ENCODE measurements at places on chromosomes 3 and 15.

- no peak for DNase-seq
Observed at GRCh38 chr15:57718309-57718708, 11.8 kb downstream of the POLR2M start.

GRCh38 chr15:61989667-61990066 lies 70.6 kb downstream of the VPS13C start:
- no peak for DNase-seq

GRCh38 chr3:9395570-9396300 lies 1.7 kb upstream of the SETD5 start:
- DNase-seq = no peak

DNA sequence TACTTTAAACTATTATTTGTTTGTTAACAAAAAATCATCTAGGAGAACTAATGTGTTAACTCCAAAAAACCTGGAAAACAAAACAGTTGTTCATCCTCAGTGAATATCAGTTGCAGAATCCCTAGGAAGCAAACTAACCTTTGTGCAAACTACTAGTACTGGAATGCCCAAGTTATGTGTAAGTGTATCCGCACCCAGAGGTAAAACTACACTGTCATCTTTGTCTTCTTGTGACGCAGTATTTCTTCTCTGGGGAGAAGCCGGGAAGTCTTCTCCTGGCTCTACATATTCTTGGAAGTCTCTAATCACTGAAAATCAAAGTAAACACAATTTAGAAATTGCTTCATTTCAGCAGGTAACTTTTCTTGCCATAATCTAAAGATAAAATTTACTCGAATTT lies 29.8 kb downstream of the DYNC1LI1 start:
- DNase-seq = no peak

DNA sequence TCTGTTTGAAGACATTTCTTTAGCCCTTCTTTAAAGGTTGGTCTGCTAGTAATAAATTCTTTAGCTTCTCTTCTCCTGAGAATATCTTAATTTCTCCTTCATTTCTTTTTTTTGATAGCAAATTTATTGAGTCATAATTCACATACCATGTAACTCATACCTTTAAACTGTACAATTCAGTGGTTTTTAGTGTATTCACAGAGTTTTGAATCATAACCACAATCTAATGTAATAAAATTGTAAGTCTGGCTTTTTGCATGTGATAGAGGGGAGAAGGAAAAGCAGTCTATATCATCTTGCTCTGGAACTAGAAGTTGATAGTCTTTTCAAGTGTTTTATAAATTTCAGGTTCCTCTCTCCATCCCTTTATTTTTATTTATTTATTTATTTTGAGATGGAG lies 81.3 kb downstream of the APBA2 start:
- DNase-seq = no peak

DNA sequence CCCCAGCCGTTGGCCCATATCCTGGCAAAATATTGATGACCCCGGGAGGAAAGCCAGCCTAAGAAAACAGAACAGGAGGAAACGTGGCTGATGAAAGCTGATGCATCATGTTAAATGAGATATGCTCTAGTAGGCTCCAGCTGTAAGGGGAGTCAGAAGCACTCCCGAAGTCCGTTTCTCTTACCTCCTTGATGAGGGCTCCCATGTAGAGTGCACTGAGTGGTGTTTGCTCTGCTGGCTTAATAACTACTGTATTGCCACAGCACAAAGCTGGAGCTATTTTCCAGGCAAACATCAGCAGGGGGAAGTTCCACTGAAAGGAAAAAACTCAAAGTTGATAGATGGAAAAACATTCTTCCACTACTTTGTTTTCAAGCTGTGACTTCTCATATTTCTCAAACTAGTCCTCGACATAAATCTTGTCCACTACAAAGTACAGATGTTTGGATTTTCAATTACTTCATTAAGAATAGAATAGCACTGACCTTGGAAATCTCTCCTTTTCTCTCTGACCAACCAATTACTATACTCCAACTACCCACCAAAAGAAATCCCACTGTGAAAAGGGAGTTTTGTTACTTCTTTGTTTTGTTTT lies 72.7 kb downstream of the ALDH1A2 start:
- no peak for DNase-seq

DNA sequence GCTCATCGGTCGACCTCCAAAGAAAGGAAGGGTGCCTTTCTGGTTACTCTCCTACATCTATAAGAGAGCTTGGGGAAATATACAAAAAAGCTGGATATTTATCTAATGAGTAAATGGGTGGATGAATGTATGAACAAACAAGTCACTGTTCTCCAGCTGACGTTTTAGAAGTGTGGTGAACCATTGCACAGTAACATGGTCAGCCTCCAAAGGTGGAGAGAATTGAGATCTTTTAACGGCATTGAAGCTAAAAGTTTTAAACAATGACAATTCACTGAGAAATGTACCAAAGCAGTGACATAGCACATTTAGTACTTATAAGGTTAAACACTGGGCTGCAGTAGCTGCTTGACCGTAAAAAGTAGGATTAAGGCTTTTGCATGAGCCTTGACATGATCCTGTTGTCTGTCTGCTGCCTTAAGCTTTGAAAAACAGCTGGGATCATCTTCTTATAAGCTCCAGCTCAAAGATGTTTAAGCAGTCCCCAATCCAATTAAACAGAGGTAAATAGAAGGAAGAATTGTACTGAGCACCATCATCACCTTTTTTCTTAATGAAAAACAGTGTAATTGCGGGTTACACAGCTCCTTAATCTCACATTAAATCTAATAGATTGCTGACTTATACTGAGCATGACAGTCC lies 222.9 kb downstream of the WDR72 start:
- no peak for DNase-seq

DNA sequence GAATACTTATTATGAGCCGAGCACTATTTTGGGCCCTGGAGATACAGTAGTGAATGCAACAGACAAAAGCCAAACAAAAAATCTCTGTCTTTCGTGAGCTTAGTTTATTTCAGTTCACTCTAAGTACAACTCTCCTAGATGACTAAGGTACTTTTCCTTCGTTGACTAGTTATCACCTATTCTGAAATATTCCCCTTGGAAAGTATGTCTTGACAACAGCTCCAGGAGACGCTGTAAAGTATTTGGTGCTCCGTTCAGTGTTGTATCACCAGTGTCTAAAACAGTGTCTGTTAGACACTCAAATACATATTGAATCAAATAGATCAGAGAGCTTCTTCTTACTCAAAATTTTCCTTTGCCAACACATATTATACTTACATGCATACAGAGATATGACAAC lies 119.6 kb downstream of the TFDP2 start:
- DNase-seq = no peak

- DNase-seq = no peak
Observed at GRCh38 chr3:177410730-177411129, 213.4 kb upstream of the TBL1XR1 start.

DNA sequence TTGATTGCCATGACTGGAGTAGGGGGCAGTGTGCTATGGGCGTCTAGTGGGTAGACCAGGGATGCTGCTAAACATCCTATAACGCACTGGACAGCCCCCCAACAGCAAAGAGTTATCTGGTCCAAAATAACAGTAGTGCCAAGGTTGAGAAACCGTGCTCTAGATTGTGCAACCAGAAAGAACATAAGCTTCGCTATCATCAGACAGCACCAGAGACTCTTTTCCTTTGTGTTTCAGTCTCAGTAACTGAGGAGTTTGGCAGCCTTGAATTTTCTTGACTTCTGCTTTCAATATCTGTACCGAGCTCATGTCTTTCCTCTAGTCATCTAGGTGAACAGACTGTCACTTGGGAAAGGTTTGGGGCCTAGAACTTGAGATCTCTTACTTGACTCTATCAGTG lies 8.8 kb downstream of the ARID3B start:
- DNase-seq = no peak

- DNase-seq = peak; percentile 14
Observed at GRCh38 chr3:10437272-10437994, 68.0 kb downstream of the ATP2B2 start.

DNA sequence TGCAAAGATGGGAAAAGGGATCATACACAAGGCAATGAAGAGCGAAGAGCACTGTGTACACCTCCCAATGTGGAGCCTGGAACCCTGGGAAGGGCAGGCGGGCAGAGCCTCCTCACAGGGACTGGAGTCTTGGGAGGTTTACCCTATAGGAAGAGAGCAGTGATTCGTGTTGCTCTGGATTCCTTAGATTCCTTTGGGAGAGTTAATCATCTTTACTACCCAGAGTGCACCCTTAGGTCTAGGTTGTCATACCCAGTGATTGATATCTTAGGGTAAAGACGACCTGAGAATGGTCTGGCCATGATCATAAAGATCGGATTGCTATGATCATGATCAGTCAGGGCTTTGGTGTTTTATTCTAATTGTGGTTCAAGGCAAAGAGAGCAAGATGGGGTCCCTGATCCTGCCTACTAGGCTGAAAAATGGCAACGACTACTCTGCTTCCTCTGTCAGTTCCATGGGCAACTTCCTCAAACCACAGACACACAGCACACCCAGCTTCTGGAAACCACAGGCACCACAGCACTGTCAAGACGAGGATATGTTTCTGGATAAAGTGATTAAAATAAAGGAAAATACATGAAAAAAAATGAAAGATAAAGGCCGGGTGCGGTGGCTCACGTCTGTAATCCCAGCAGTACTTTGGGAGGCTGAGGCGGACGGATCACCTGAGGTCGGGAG lies 20.4 kb upstream of the MAP6D1 start:
- no peak for DNase-seq

- no peak for DNase-seq
Observed at GRCh38 chr15:73888224-73889041, 15.1 kb downstream of the TBC1D21 start.

GRCh38 chr3:40502034-40502433 lies 3.8 kb upstream of the ZNF620 start:
- no peak for DNase-seq

DNA sequence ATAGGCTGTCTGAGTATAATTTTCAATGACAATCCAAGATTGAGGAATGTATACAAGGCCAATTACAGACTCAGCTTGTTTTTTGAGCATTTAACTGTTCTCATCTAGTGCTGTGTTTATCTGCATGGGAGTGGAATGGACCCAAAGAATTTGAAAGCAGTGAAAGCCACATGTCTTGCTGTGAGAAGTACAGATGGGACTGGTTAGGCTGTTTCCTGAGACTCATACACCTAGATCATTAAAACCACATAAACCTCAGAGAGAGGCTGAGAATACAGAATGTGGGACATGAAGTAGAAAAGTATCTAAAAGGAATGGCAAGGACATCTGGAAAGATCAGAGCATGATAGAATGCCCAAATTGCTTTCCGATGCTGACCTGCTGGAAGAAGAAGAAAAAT lies 224.6 kb downstream of the NLGN1 start:
- DNase-seq = no peak

GRCh38 chr3:131582438-131582837 lies 79.7 kb upstream of the MRPL3 start:
- no peak for DNase-seq

DNA sequence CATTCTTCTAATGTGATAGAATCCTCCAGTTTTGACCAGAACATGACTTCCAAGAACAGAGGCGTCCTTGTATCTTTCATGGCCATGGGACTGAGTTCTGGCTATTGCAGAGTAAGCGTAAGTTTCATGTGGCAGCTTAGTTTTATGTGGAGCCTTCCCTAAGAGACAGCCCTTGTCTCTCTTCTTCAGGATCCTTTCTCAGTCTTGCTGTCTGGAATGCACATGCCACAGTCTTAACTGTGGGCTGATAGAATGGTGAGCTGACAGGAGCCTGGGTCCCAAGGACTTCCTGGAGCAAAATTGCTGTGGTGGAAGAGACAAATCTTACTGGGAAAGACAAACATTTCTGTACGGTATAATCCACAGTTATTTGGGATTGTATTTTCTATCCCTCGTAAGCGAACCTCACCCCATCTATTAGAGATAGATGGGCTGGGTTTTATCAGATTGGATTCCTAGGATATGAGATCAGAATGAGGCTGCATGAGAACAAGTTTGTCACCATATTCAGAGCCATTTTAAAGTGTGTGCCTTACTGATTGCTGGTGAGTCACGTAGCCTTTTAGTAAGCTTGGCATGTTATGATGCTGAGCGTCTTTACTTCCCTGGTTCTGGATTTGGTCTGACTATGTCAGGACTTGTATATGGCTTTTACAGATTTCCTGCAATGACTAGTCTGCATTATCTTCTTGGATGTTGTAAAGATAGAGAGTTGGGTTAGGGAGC lies 32.8 kb downstream of the CDIN1 start:
- DNase-seq = no peak

- no peak for DNase-seq
Observed at GRCh38 chr15:86879250-86880229, 799.9 kb downstream of the AGBL1 start.

- no peak for DNase-seq
Observed at GRCh38 chr15:48395521-48396011, 64.3 kb downstream of the DUT start.

DNA sequence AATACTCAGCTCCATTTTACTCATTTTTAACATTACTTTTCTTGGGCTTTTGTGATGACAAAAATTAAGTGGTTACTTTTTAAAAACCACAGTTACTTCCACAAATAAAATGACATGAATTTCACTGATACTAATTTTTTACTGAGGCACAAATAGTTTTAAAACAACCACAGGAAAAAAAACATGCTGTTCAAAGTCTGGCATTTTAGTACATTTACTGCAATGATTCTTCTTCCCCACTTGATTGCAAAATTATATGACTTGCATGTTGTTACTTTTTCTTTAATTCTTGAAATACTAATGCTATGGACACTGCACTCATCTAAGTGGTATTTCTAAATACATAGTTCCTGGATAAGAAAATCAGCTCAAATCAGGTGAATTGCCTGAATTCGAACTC lies 24.8 kb upstream of the SLMAP start:
- DNase-seq = no peak

DNA sequence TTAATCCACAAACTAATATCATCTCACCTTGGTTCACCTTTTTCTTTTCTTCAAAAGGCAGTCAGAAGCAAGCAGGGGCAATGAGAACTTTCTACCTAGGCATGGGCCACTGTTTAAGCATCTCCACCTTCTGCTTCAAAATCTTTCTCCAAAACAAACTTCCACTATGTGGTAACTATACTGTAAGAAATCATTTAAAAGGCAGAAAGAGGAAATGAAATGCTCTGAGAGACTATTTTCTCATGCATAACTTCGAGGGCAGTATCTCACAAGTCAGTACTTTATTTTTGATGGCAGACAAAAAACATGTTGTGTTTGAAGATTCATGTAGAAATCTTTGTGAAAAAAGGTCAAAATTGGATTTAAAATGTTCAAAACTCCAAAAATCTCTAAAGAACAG lies 419.7 kb downstream of the ZBTB20 start:
- no peak for DNase-seq

GRCh38 chr3:70064194-70064779 lies 64.8 kb downstream of the SAMMSON start:
- no peak for DNase-seq

- DNase-seq = no peak
Observed at GRCh38 chr3:153752405-153753027, 368.7 kb upstream of the ARHGEF26 start.

- DNase-seq = no peak
Observed at GRCh38 chr3:29004885-29005599, 275.8 kb upstream of the RBMS3 start.

GRCh38 chr3:167930453-167930852 lies 165.3 kb downstream of the GOLIM4 start:
- no peak for DNase-seq

GRCh38 chr3:141389703-141390102 lies 21.4 kb downstream of the ZBTB38 start:
- no peak for DNase-seq

All from stimulated activated CD8-positive, alpha-beta memory T cell treated with anti-CD3 and anti-CD28 coated beads, Interleukin-4, amount 100 ng/mL, for 1 hour (primary cell).